ENCODE measurements at places on chromosomes 6 and 20.
A peak's percentile ranks its signal among the peaks of the same experiment; 100 is the strongest.

DNA sequence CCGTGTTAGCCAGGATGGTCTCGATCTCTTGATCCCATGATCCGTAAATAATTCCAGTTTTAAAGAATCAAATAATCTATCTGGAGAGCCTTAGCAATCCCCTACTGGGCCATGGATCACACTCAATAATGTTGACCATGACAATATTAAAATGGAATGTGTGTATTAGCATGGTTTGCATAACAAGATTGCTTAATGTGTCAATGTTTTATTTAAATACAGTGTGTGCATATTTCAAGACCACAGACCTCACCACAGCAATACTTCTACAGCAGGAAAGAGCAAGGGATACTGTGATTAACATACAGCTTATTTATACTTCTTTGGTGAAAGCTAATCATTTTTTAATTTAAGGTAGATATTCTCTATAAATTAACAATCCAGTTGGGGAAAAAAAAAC is 470.4 kb downstream of the TFAP2B start:
- peak; percentile 57 for DNase-seq

DNA sequence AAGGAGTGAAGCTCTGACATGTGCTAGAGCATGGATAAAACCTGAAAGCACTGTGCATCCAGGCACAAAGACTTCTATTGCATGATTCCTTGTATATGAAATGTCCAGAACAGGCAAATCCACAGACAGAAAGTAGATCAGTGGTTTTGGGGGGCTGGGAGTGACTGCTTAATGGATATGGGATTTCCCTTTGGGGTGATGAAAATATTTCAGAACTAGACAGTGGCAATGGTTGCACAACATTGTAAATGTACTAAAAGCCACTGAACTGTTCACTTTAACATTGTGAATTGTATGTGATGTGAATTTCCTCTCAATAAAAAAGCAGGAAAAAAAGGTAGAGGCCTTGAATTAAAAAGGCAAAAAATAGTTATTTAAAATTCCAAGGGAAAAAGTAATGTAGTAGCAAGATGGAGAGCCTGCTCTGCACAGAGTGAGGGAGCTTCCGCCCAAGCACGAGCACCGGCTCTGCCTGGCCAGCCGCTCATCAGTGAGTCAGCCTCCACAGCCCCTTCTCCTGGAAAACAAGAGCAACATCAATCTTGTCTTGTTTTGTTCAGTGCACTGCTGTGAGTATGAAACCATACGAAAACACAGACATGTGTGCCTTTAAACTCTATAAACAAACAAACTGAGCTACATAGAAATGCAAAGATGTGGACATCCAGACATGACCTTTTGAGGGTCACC is 74.6 kb upstream of the THBS2 start:
- peak; percentile 75 for DNase-seq

DNA sequence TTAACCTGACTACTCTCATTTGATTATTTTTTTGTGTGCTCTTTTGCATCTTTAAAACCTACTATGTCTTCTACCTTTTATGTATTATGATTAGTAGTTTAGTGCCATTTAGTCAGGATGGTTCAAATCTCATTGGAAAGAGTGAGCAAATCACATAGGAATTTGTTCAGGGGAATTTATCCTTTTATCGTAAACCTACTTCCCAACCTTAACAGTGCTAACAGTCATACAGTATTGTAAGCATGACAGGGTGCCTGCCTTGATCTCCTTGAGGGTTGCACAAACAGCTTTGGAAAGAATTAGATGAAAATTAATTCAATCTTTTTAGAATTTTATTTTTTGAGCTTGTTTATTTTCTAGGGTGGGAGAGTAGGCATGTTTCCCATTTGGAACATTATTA is 18.3 kb downstream of the RNF8 start:
- no peak for DNase-seq

GRCh38 chr6:113526553-113526952 is 330.6 kb upstream of the MARCKS start:
- DNase-seq, result no peak

DNA sequence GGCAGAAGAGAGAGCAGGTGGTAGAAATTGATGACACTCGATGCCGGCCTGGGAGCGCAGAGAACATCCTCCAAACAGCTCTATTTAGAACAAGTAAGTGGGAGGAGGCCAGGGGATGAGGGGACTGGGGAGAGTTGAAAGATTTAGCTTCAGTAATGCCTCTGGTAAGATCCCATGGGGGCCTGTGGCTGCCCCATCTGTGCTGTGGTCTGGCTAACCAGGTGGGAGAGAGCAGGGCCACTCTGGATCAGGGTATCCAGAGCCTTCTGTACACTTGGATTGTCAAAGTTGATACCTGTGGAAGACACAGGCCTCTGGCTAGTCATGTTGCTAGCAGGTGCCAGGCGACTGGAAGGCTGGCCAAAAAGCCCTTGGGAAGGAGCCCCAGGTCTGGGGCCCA is 27.6 kb downstream of the NCOA5 start:
- DNase-seq, result no peak

Measured in fibroblast of upper back skin (primary cell).